ENCODE measurements at places on chromosomes 12 and 14.
A peak's percentile ranks its signal among the peaks of the same experiment; 100 is the strongest.

DNA sequence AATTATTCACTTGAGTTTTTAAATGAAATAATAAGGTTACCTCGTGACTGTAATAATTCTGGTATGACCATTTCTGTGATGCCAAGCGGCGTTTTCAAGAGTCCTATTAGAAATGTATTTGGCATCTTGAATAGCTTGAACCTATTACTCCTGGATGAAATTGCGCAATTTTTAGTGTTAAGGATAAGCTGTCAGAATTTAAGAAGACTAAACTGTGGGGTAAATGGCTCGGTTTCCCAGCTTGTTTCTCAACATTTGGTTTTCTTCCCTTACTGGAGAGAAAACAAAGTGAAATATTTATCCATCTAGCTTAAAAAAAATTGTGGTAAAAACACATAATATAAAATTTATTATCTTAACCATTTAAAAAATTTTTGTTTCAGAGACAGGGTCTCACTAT is 26.8 kb downstream of the PCNX1 start:
- no peak for DNase-seq

DNA sequence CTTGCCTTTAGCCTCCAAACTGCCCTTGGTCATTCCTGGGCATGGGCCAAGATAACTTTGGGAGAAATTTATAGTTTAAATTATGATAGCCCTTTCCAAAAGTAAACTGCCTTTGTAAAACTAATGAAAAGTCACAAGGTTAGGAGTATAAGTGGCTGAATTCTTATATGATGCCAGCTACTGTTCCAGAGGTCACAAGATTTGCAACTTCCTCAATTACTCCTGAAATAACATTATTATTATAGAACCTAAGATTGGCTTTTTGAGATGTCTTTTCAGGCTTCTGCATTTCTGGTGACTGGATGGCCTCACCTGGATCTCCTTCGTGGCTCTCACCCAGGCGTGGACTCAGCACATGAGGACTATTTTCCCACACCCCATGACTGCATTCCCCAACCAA is 55.0 kb downstream of the OSBPL8 start:
- DNase-seq, result no peak

GRCh38 chr12:117388951-117389446 is 27.6 kb upstream of the NOS1 start:
- DNase-seq, result no peak

GRCh38 chr14:104935026-104935650 is 10.5 kb downstream of the PLD4 start:
- DNase-seq, result no peak

- no peak for DNase-seq
Measured at GRCh38 chr14:69693145-69693544, 73.8 kb upstream of the SRSF5 start.

DNA sequence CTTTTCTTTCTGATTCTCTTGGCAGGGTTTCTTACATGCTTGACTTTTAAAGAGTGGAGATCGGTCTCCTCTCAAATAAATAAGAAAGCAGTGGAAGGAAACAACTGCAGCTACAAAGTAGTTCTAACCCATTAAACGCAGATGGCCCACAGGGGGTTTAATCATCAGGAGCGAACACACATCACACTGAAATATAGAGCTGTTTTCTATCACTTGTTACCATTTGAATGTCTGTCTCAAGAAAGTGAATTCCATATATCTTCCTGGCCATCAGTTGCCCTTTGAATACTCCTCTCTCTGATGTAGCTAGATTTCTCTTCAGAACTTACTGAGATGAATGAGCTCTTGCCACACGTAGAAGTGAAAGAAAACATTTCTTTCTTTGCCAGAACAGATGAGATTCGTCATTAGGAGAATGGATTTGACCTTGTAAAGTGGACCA is 29.1 kb downstream of the ALX1 start:
- DNase-seq, result no peak

DNA sequence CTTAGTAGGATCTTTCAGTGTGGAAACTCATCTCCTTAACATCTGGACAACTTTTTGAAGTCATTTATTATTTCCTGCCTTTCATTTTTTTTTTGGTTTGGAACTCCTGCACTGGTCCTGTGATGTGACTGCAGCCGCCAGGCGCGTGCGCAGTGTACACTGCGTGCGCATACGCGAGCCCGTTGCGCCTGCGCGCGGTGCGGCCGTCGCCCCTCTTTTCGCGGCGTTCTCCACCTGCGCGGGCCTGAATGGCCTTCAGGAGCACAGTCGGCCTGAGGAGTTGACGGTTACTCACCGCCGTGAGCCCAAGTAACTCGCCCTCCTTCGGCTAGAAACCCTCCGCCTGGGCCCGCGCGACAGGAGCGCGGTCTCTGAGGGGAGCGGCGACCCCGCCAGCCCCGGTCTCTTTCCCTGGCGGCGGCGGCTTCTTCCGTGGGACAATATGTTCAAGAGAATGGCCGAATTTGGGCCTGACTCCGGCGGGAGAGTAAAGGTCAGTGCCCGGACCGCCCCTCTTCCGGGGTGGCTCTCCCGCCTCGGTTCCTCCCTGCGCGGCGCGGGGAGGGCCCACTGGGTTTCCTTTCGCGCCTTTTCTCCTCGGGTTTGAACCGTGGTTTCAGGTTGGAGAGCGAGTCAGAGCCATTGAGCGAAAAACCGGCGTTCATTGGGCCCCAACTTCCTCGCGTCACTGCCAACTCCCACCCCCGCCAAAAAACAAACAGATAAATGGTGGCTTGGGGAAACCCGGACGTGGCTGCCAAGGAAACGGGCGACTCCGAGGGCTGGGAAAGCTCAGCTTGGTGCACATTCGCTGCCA is at the start of gene YEATS4:
Gene YEATS4, plus strand, starts transcription at position 213 of the 817 bp plus-strand sequence. Its CDS starts 230 bp downstream, at position 443.
- DNase-seq, result peak; percentile 91

- no peak for DNase-seq
Measured at GRCh38 chr12:107282628-107283027, 189.3 kb upstream of the CRY1 start.

GRCh38 chr12:53236443-53237111 is 4.6 kb upstream of the RARG start:
- peak; percentile 74 for DNase-seq

- DNase-seq, result no peak
Measured at GRCh38 chr12:27190761-27191160, 53.3 kb upstream of the STK38L start.

- no peak for DNase-seq
Measured at GRCh38 chr12:52906191-52906601, 1.3 kb upstream of the KRT8 start.

DNA sequence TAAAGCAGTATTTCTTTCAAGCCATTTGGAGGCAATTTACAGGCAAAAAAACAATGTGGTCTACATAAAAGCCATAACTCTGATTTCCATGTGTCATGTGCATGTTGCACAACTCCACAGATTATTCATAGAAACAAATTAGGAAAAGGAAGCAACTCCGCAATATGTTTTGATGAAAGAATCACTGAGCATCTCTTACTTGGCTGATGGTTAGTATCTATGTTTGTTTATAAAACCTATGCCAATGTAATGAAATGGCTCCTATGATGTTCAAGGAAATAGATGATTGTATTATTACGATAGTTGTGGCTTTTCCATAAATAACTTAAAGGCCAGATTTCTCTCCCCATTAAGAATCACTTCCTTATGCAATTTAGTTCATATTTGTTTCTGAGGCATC is 373.7 kb downstream of the CCDC91 start:
- DNase-seq, result no peak

GRCh38 chr14:82084813-82085212 is 551.2 kb upstream of the SEL1L start:
- no peak for DNase-seq

DNA sequence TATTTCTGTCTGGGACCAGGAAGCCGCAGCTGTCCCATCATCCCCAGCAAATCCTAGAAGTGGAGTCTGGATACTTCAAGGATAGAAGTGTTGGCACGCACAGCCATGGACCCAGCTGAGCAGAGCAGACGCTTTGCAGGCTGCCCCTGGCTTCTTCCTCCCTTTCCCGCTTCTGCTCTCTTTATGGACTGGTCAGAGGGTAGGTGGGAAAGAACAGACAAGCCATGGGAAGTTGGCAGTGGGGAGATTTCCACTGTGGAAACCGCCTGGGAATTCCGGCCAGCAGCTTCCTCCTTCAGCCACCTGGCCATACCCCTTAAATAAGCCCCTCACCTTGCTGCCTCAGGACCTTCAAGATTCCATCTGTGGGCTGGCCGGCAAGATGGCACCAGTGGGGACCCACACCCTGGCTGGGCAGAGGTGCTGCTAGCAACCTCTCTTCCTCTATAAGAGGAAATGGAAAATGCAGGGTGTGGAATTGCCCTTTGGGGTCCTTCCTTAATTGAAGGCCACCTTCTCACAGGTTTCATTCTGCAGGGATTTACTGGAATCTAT is 20.6 kb downstream of the OTUB2 start:
- peak; percentile 49 for DNase-seq

- no peak for DNase-seq
Measured at GRCh38 chr14:28406196-28406595, 360.4 kb upstream of the FOXG1 start.

DNA sequence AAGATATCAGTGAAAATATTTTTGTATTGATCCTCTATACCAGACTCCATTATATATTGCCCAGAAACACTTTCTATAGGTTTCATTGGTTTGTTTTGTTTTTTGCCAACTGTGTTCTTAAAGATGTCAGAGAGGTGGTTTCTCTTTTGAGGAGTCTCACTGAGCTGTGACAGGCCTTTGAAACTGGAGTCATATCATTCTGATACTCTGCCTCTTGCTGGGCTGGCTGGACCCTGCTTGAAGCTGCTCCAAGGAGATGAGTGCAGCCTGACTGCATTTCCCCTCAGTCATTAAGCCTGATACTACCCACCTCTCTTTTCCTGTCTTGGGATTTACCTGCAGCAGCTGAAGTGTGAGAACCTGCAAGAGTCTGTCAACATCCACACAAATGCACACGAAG is 16.4 kb upstream of the TAS2R30 start:
- DNase-seq, result no peak

Data from activated CD8-positive, alpha-beta memory T cell treated with anti-CD3 and anti-CD28 coated beads for 24 hours (primary cell).